D341Med (cell line): ENCODE measurements at places on chromosomes 3 and 15.

- DNase-seq: no peak
Observed at GRCh38 chr15:33190539-33190938, 4.0 kb downstream of the FMN1 start.

- no peak for DNase-seq
Observed at GRCh38 chr3:60421749-60422446, 829.4 kb downstream of the FHIT start.

GRCh38 chr3:138747225-138747624, 87.5 kb downstream of the PIK3CB start:
- DNase-seq: no peak

DNA sequence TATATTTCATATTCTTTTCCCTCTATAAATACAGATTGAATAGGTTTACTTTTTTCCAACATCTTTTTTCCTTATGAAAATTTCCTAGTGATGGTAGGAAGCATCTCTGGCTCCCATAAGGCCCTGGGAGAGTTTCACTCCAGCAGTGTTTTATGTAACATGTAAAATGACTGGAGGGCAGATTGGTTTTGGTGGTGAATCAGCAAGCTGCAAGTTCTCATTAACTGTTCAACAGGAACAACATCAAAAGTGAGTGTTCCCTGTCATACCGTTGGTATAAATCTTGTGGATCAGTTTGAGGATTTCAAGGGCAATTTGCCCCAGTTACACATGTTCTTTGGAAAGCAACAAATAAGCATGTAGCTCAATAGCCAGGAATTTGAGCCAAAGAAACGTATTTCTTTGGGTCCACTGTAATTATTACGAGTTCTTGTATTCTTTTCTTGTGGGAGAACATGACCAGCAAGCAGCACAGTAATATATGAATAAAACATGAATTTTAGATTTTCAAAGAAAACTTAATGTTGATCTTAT, 345.7 kb downstream of the SV2B start:
- DNase-seq: no peak

GRCh38 chr15:94509259-94509658, 277.9 kb downstream of the MCTP2 start:
- DNase-seq: no peak

- DNase-seq: no peak
Observed at GRCh38 chr15:42331235-42331634, 28.1 kb upstream of the CAPN3 start.

GRCh38 chr15:59536553-59536952, 75.0 kb upstream of the GCNT3 start:
- DNase-seq: no peak

DNA sequence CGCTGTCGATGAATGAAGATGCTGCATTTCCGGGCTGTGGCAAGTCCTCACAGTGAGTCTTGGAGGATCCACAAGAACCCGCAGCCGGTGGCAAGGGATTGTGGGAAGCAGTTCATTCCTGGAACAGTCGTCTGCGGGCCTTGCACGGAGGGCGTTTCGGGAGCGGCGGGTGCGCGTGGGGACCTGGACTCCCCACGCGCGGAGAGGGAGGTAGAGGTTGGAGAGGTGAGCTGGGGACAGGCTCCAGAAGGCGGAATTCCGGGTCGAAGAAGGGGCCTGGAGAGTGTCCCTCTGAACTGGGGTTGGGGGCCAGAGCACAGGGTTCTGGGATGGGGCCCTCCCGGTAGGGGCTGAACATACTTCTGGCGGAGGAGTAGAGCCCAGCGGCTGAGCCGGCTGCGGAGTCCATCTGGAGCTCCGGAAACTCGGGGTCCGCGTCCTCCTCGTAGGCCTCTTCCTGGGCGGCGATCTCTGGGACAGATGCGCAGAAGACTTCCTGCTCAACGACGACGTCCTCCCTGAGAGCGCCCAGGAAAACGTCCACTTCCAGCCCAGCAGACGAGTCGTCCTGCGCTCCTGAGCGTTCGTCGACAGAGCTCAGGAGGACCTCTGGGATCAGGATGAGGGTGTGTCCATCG, 593 bp downstream of the PRR23A start:
- DNase-seq: no peak

DNA sequence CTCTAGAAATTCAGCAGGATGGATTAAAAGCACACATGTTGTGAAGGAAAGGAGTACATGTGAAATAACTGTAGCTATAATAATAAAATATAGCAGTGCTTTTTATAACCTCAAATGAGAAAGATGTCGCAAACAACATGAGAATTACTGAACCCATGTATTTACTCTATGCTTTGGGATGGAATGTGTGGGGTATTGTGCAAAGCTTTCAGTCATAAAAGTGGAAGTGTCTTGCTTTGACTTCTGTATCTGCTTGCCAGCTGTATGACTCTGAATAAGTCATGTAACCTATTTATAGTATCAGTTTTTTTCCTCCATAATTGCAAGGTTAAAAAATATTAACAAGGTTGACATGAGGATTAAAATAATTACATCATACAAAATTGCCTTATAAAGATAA, 519.3 kb upstream of the CADM2 start:
- DNase-seq: no peak

GRCh38 chr3:37779289-37780152, 82.2 kb upstream of the CTDSPL start:
- peak; percentile 81 for DNase-seq

DNA sequence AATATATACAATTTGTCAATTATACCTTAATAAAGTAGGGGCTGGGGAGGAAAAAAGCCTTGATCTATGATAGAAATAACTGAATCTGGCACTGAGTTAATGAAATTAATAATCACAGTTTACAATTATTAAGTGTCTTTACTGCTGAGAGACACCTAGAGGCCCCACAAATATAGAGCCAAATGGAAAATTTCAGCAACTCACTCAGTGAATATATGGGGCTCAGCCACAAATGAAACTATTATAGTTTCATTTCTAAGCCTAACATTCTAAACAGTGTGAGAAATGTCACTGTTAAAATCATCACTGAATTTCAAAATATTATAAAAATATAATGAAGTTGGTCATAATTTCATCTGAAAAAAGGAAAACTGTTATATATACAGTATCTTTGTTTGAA, 40.3 kb downstream of the GNB4 start:
- DNase-seq: no peak

DNA sequence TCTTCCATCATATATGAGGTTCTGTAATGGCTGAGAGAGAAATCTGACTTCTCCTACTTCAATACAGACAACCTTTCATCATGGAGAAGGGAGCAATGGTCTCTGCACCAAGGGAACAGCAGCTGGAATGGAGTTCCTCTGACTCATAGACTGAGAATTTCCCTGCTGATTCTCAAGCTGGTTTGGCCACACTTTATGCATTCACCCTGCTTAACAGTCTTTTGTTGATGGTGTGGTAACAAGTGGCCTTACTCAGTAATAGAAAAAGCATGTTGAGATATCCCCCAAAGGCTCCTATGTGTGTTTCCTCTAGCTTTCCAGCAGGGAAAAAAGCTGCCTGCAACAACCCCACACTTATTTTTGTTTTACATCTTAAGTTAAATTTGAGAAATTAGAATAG, 138.1 kb downstream of the GREM1 start:
- DNase-seq: no peak

GRCh38 chr3:128395500-128396162, 71.1 kb downstream of the DNAJB8 start:
- no peak for DNase-seq

DNA sequence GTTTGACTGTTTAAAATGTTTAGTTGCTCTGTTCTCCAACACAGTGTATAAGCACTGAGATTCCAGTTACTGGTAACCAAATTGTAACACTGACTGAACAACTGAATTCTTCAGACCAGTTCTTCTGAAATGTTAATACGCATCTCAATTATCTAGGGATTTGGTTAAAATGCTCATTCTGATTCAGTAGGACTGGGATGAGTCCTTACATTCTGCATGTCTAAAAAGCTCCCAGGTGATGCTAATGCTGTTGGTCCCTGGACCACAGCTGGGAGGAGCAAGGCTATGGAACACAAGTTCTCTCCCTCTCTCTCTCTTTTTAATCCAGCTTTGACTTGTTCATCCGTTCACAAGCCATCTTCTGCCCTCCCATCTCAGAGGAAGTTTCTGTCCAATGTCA, 380.3 kb downstream of the MAGI1 start:
- no peak for DNase-seq

DNA sequence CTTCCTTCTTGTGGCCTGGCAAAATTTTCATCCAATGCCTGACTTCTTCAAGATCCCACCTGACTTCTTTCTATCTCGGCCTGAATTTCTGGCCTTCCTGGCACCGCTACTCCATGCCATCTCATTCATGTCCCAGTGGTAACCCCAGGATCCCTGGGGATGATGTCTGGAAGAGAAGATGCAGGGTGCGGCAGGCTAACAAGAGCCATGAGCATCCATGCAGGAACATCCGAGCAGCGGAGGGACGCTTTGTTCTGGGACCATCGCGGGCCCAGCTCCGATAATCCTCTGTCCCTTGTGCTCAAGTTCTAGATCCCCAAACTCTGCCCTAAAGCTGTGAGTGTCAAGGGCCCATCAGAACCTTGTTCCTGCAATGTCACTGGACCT, 10.9 kb downstream of the MYL3 start:
- no peak for DNase-seq

DNA sequence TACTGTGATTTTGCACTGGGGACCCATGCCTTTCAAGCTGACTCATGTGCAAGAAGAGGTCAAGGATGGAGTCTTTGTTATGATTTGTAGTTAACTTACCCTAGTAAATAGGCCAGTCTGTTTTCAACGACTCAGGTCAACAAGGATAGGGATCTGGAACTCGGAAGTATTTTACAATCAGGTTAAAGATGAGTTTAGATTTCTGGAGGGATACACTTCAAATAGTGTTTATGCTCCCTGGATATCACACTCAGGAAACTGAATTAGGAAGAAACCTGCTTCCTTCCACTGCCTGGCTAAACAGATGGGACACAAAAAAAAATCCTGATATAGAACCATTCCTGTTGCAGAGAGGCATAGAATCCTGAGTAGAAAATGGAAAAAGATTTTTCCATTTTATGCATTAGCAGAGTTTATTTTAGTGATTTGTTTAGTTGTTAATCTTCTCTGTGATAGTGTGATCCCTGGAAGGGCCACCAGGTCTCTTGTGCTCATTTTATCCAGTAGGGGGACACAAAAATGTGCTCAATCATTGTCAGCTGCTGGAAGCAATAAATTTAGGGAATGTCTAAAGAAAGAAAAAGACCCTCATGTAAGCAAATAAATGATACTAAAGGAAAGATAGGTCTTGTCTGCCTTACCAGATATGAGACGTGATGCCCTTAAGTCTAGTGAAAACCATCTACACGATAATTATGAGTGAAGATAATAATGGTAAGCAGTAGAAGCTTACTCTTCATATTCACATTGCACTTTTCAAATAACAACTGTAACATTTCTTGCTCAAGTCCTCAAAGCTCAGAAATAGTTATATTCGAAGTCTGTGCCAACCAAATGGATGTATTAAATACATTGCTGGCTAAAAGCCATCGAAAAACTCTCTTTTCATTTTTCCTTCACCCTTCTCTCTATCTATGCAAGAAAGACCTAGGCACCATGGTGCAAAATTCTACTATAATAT, 452.1 kb upstream of the KCNMB2 start:
- peak; percentile 63 for DNase-seq
